Amygdala (tissue), 56 donors: ENCODE measurements at places on chromosomes 3 and 15.

GRCh38 chr15:25990220-25990619 lies 127.1 kb upstream of the ATP10A start:
- no peak for DNase-seq

- DNase-seq = no peak
These were observed 63.4 kb upstream of the LEKR1 start for GRCh38 chr3:156762631-156763185.

- no peak for DNase-seq
These were observed 631.1 kb upstream of the CFAP20DC start for GRCh38 chr3:59680919-59681318.

DNA sequence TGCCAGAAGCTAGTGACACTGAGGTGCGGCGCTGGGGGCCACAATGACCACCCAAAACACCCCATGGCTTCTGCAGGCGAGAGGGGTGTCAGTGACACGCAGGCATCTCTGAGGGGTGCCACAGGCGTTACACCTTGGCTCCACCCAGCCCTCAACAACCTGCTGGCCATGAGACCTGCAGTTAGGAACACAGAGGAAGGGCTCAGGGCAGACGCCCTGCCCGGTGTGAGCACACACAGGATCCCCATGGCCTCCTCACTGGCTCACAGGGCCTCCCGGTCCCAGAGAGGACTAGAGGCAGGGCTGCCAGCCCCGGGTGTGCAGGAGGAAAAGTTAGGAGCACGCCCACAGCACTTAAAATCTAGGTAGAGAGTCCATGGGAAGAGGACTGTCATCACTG lies 35.1 kb downstream of the CYFIP1 start:
- DNase-seq = no peak

DNA sequence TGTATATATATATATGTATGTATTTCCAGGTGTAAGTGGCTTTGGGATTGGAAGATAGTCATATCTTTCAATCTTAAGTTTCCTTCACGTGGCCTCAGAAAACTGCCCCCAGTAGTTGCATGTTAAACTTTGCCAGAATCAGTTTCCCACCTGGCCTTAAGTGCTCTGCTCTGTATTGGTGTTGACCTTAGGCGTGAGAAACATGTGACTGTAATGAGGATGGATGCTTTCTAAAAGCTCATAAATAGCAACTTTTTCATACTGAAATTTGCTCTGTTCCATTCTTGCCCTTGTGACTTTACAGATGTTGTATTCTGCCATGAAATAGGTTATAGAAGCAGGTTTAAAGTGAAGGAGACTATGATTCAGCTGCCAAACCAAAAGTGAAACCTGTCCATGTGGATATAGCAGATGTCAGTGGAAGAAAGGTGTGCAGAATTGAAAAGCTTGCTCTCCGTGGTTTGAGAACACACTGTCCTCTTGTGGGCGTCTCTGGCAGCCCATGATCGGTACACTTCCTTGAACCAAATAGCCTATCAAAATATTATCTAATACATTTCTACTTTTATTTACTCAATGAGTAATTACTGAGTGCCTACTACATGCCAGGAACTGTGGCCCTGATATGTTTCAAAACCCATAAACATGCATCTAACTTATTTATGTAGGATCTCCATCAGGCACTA lies 15.8 kb downstream of the SCG5 start:
- DNase-seq = no peak

GRCh38 chr3:173501931-173502489 lies 104.5 kb downstream of the NLGN1 start:
- no peak for DNase-seq

- no peak for DNase-seq
These were observed 280.6 kb downstream of the SATB1 start for GRCh38 chr3:18144571-18144970.

DNA sequence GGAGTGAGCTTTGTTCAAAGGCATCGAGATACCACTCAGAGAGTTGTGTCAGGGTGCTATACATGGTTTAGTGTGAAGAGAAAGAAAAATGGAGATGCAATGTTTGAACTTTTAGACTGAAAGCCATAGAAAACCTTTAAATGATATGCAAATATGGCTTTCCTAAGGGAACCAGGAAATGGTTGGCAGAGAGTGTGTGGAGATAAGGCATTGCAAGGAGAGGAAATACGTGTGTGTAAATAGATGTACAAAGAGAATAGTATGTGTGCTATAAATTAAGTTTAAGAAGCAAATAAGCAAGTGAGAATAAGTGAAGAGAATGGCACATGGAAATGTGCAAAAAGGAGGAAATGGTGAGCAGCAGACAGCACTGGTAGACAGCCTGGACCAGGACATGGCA lies 198.1 kb downstream of the SLC9A9 start:
- no peak for DNase-seq

- no peak for DNase-seq
These were observed 365.9 kb upstream of the THBS1 start for GRCh38 chr15:39215015-39215414.

- no peak for DNase-seq
These were observed 9.1 kb downstream of the LINS1 start for GRCh38 chr15:100592898-100593297.

GRCh38 chr3:139378587-139379241 lies 10.7 kb downstream of the COPB2 start:
- no peak for DNase-seq

DNA sequence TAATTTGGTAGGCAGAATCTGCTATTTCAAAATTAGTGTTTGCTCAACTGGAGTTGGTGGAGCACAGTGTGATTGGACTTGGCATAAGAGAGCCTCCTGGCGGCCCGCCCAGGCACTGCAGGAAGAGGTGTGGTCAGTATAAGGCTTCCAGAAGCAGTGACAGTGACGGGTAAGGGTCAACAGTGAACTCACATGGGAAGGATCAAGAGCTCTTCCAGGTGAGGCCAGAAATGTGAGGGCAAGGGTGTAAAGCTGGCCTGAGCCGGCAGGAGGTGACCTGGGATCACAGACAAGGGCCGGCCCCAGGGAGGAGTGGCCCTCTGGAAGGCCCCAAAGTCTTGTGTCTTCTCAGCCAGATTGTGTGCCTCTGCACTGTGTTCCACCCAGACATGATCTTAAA lies 93.2 kb upstream of the RNF7 start:
- DNase-seq = peak; percentile 10

- no peak for DNase-seq
These were observed 12.4 kb upstream of the ZMAT3 start for GRCh38 chr3:179083977-179084376.

GRCh38 chr3:122681974-122682409 lies 1.4 kb downstream of the PARP14 start:
- DNase-seq = no peak

DNA sequence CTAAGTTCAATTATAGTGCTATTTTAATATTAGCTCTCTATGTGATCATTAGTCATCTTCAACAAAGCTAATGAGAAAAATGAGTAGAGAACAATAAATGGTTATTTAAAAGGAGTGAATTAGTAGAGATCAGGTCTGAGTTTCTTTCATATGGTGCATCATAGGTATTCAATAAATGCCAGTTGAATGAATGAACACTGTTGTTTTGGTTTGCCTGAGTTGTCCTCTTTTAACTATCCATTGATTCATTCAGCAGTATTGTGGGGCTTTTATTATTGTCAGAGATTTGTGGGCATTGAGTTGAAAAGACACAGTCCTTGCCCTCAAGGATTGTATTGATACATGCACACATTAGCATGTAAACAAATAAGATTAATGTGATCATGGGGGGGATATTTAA lies 88.2 kb downstream of the AGBL1 start:
- no peak for DNase-seq

DNA sequence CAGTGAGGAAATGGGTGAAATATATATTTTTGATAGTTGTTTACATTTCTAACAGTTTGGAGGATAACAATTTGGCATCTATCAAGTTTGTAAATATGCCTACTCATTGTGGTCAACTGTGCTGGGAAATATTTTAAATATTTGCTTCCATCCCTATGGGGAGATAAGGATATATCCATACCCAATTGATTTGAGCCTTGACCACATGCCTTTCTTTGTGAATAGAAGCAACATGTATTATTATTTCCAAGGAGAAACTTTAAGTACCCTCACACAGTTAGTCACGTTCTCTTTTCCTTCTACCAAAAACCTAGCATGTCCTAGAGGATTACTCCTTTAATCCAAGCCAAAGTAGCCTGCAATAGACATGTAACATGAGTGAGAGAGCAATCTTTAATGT lies 245.4 kb upstream of the CBLB start:
- DNase-seq = no peak

GRCh38 chr3:24447836-24448235 lies 46.8 kb downstream of the THRB start:
- no peak for DNase-seq

DNA sequence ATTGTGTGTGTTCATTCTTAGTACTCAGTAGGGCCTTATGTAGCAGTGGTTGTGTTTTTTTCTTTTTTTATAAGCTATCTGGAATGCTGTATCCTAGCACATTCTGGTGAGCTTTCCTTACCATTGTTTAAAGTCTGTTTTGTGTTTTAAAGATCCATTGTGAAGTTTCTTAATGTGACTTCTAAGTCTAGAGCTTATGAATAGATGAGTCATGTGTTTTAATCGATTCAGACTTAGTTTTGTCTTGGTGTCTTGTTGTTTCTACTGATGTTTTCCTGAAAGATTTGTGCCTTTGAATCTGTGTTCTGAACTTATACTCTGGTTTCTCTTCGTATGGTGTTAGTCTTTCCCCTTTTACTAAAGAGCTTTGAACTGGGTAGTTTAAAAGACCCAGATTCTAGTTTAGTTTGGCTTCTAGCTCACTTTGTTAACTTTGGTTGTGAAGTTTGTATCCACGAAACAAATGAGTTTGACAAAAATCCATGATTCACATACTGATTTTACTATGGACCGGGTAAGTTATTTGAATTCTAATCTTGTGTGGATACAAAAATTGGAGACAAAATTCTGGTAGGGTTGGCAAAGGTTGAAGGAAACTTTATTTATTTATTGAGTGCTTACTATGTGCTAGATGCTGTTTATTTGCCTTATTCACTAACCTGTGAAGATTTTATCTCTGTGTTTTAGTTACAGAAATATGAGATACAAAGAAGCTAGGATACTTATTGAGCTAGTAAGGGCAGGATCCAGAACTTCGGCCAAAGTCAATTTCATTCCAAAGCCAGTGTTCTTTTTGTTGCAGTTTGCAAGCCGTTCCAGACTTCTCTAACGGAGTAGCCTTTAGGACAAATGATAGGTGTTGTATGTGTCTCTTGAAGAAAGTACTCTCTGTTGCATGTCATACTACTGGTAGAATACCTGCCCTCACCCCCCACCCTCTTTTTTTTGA lies 24.8 kb downstream of the AKAP13 start:
- DNase-seq = no peak

DNA sequence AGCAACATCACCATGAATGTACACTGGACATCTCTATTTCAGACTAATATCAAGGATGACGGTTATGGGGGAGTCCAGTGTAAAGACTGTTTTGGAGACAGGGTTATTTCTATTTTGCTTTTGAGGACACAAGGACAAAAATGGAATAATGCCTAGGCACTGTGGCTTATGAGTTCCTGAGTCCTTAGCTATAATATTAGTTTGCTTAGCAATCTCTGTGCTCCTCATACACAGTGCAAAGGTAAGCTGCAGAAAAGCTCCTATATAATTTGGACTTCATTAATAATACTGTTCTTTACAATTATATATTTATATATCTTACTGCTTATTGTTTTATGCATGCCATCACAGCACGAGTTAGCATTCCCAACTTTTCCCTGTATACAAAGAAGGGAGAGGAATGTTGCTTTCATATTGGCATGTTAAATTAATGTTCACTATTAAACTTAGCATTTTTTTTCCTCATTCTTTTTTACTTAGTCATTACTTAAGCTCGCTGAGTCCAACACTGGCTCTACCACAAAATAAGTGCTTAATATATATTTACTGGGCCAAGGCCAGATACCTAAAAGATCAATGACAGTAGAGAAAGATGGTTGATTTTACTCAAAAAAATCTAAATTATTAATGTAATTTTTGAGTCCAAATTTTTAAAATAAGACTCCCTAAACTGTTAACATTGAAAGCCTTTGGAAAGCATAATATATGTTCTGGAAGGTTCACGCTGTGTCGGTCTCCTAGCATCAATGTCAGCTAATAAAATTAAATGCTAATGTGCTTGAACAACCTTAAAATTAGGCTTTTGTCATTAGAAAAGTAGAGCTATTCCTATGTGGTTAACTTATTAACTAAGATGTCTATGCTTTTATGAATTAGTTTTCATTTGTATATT lies 13.8 kb downstream of the THBS1 start:
- no peak for DNase-seq

GRCh38 chr3:10774825-10775224 lies 41.2 kb upstream of the SLC6A11 start:
- no peak for DNase-seq

DNA sequence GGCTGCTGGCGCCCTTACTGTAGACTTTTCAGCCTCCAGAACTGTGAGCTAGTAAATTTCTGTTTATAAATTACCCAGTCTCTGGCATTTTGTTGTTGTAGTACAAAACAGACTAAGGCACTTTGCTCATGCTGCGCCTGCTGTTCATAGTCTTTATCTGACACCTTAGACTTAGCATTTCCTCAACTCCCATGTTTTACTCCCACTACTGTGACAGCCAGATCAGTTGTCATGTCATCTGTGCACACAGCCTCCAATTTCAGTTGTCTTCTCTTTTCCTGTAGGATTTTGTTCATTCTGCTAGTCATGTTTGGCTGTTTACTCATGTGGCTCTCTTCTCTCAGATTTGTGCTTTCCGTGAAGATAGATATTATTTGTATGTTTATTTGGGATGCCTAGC lies 62.0 kb downstream of the TCF12 start:
- no peak for DNase-seq

DNA sequence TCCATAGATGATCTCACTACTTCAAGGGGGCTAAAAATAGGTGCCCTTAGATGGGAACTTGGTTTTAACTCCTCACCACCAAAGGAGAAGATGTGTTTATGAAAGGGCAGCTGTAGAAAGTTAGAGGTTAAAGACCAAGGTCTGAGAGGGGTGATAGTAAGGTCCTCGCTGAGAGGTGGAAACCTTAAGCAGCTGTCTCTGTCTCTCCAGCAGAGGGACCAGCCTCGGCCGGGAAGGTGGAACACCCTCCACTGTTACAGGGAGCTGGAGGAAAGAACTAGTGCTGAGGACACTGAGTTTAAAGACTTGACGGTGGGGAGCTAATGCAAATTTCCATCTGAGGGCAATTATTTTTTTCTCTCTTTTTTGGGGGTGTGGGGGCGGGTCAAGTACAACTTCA lies 8.9 kb upstream of the RLBP1 start:
- DNase-seq = no peak
